NCI-H2029 (cell line): ENCODE measurements at places on chromosomes 7 and 10.

GRCh38 chr10:80472234-80473095 is 18.4 kb downstream of the TSPAN14 start:
- DNase-seq: no peak

GRCh38 chr10:128612195-128612594 is 486.0 kb upstream of the MKI67 start:
- no peak for DNase-seq

GRCh38 chr7:14836571-14837189 is 65.9 kb downstream of the DGKB start:
- DNase-seq: peak; percentile 80

GRCh38 chr10:69891057-69891617 is 89.4 kb downstream of the COL13A1 start:
- DNase-seq: no peak
